ENCODE measurements at places on chromosomes 5 and 9.

DNA sequence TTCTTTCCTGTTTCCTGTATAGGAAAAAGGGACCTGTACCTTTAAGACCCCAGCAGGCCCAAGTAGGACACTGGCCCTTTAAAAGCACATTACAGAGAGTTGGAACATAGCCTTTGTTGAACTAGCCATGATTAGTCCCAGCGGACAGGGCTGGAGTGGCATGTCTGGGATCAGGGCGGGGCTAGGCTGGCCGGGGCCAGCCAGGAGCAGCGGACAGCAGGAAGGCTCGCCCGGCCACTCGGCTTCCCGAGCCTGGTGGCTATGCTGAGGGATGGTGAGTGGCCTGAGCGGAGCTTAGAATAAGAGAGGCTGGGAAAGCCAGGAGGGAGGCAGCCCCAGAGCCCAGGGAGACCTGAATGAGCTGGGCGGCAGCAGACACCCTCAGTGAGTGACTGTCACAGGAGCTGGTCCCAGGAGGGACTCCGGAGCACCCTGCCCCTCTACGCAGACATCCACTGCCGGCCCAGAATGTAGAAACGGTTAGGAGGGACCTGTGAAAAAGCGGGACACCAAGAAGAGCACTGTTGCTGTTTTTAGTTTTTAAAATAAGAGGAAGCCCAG is 92.1 kb downstream of the DAB2IP start:
- peaks cover 38% of the 10 kb centered on the region for H3K4me1 ChIP-seq
- no peak overlapping the region for H3K4me3 ChIP-seq
- no peaks in the 10 kb centered on the region for H3K36me3 ChIP-seq
- H3K27me3 ChIP-seq, result no peaks in the 10 kb centered on the region
- H3K27ac ChIP-seq, result peak overlapping the region; percentile 84
- DNase-seq, result peak; percentile 74

DNA sequence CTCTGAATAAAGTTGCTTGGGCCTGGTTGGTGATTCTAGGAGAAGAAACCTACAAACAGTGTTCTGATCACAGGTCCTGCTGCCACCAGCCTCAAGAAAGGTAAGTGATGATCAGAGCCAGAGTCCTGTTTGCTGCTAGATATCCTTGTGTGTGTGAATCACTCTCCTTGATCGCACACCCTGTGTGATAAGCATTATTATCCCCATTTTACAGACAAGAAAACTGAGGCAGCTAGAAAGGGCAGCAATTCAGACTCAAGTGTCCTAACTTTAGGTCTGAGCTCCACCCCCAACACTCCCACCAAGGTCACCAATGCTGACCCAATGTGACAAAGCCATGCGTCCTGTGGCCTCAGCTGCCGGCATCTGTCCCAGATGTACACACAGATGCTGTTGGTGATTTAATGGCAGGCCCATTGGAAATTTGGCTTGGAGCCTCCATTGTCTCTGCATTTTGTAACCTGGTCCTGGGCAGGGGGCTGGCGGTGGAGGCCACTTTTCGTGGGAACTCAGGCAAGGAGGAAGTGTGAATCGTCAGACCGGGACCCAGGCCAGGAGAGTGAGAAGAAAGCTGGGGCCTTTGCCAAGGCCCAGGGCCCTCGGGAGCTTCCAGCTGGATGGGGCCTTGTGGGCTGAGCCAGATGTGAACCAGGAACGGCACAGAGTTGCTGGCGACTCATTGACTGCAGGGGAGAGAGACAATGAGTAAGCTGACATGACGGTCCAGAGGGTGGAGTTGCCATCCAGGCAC is 29.8 kb upstream of the GGTA1 start:
- H3K27ac ChIP-seq, result no peak overlapping the region
- no peak for DNase-seq
- H3K27me3 ChIP-seq, result no peaks in the 10 kb centered on the region
- H3K4me3 ChIP-seq, result no peak overlapping the region

DNA sequence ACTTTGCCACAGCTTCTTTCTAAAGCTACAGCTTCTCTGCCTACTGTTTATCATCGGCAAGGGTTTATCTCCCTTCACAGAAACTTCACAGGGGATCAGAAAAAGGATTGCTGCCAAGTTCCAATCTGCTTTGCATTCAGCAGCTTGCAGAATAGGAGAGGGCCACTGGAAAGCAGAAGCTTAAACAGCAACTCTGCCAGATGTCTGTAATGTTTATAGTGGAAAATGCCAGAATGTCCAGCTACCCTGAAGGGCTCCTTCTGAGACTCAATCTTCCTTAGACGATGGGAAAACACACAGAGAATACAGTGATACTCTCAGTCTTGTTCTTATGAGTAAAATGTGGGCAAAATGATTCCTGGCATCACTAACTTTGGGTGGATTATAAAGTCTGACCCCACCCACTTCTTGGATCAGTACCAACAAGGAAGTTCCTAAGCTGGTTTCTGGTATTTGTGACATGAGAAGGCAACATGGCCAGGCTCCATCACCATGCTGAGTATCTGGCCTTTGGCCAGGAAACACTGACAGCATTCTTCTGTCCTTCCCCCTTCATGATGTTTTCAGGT is 19.0 kb downstream of the STOM start:
- no peak for DNase-seq
- H3K4me1 ChIP-seq, result peaks cover 15% of the 10 kb centered on the region
- H3K27me3 ChIP-seq, result no peaks in the 10 kb centered on the region
- no peak overlapping the region for H3K27ac ChIP-seq

GRCh38 chr9:108273988-108274387 is 581.8 kb downstream of the ACTL7B start:
- H3K36me3 ChIP-seq, result no peaks in the 10 kb centered on the region
- no peak for DNase-seq
- H3K4me3 ChIP-seq, result no peak overlapping the region

GRCh38 chr5:15627109-15627508 is 127.1 kb downstream of the FBXL7 start:
- no peaks in the 10 kb centered on the region for H3K36me3 ChIP-seq
- DNase-seq, result no peak

DNA sequence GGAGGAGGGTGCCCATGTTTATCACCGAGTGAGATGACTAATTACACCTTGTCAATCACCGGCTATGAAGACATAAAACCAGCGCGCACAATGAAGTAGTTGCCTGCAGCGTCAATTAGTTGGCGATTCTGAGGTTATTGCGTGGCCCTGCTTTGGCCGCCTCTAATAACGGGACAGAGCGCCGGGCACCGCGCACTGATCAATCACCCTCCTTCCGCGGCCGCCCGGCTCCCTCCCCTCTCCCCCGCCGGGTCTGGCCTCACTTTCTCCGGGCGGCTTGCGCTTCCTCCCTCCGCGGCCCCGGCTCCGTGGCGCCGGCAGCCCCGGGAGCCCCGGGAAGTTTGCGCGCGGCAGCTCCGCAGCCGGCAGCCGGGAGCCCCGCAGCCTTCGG is 3.3 kb upstream of the LHX2 start:
- no peak overlapping the region for H3K27ac ChIP-seq
- H3K36me3 ChIP-seq, result no peaks in the 10 kb centered on the region
- peak; percentile 76 for DNase-seq
- H3K4me1 ChIP-seq, result peaks cover 58% of the 10 kb centered on the region

- peaks cover 97% of the 10 kb centered on the region for H3K27me3 ChIP-seq
- peak overlapping the region; percentile 54 for H3K4me3 ChIP-seq
- no peak overlapping the region for H3K27ac ChIP-seq
- peaks cover 47% of the 10 kb centered on the region for H3K4me1 ChIP-seq
- no peaks in the 10 kb centered on the region for H3K36me3 ChIP-seq
These were observed 11.8 kb downstream of the LHX6 start for GRCh38 chr9:122216798-122217418.

DNA sequence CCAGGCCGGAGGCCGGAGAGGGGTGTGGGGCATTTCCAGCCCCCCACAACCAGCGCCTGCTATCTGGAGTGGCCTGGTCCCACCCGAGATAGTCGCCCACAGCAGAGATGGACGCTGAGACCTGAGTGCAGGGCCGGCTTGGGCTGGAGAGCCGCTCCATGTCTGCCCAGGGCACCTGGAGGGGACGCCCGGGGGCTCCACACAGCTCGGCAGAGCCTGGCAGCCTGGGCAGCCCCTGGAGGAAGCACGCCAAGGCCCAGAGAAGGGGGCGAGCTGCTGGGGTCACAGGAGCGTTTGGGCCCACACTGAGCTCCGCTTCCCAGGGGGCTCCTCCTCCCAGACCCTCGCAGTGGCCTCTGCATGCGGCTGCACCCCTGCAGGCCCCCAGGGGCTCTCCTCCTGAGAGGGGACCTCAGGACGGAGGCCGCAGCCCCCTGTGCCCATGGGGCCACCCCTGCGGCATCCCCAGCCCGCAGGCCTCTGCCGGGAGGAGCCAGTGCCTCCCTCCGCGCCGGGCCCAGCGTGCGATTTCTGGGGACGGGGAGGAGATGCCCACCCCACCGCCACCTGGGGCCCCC is 42.2 kb upstream of the EGFL7 start:
- no peaks in the 10 kb centered on the region for H3K36me3 ChIP-seq
- no peaks in the 10 kb centered on the region for H3K27me3 ChIP-seq
- H3K4me3 ChIP-seq, result no peak overlapping the region

DNA sequence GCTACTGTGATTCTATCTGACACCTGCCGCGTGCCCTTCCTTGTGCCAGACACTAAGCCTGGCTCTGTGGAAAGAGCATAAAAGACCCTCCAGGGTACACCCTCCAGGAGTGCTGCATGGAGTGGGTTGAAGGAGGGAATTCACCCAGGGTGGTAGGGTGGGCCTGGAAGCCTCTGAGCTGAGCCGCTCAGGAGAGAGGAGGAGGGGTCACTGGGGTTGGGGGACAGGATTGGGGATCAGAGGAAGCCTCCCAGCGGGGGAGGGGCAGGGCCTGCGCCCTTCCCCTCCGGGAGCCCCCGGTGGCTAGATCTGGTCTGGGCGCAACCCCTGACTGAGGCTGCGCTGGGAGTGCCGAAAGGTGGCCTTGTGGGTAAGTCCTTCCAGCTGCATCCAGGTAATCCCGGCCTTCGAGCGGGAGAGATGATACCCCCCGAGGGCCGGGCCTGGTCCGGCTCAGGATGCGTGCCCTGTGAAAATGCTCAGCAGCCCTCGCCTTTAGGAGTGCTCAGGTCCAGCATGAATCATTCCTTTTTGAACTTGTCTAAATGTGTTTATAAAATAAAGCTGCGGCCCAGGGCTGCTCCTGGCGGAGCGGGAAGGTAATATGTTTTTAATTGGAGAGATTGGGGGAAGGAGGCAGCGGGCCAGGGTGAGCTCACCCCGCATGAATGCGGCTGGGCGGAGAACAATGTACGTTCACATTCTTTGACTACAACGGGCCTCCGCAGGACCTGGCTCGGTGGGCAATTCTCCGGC is 118.1 kb upstream of the SMIM23 start:
- peak; percentile 91 for DNase-seq
- H3K4me1 ChIP-seq, result peaks cover 17% of the 10 kb centered on the region
- peak overlapping the region; percentile 39 for H3K4me3 ChIP-seq
- H3K27ac ChIP-seq, result 0 out of 2 replicates have a peak overlapping the region, but pooled peaks have one; percentile 40

DNA sequence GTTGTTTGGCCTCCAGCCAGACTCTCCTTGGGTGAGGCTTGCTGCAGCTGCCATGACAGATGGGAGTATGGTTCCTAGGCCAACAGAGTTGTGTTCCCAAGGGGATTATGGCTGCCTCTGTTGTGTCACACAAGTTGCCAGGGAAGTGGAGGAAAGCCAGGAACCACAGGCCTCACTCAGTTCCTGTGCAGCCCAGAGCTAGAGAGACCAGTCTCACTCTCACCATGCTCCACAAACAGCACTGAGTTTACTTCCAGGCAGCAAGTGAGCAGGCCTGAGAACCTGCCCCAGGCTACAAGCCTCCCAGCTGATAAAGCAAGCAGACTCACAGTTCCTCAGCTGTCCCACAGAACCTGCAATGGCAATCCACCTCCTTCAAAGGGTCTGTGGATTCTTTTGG is 273.6 kb upstream of the TAS2R1 start:
- DNase-seq, result no peak
- H3K4me1 ChIP-seq, result no peaks in the 10 kb centered on the region
- H3K27ac ChIP-seq, result no peak overlapping the region
- no peaks in the 10 kb centered on the region for H3K27me3 ChIP-seq
- H3K4me3 ChIP-seq, result no peak overlapping the region

- no peak for DNase-seq
- no peaks in the 10 kb centered on the region for H3K27me3 ChIP-seq
- H3K4me3 ChIP-seq, result no peak overlapping the region
- H3K36me3 ChIP-seq, result no peaks in the 10 kb centered on the region
- H3K27ac ChIP-seq, result no peak overlapping the region
These were observed 112.2 kb downstream of the MARCHF11 start for GRCh38 chr5:16067415-16067814.

- no peaks in the 10 kb centered on the region for H3K4me1 ChIP-seq
- no peaks in the 10 kb centered on the region for H3K36me3 ChIP-seq
- H3K27me3 ChIP-seq, result no peaks in the 10 kb centered on the region
- DNase-seq, result no peak
- H3K27ac ChIP-seq, result no peak overlapping the region
- H3K4me3 ChIP-seq, result no peak overlapping the region
These were observed 830.9 kb downstream of the MAT2B start for GRCh38 chr5:164336276-164336675.

- no peak overlapping the region for H3K4me3 ChIP-seq
- H3K36me3 ChIP-seq, result no peaks in the 10 kb centered on the region
- H3K27me3 ChIP-seq, result no peaks in the 10 kb centered on the region
- H3K27ac ChIP-seq, result no peak overlapping the region
- no peak for DNase-seq
- H3K4me1 ChIP-seq, result no peaks in the 10 kb centered on the region
These were observed 87.5 kb upstream of the RANBP3L start for GRCh38 chr5:36389245-36389644.

- H3K27ac ChIP-seq, result no peak within 1 kb of the TSS
- H3K4me1 ChIP-seq, result 0 out of 2 replicates have a peak, but pooled peaks cover 5% of the 10 kb centered on the region
- H3K4me3 ChIP-seq, result peak within 1 kb of the TSS; percentile 96
- DNase-seq, result peak; percentile 96
- peaks cover 30% of the 10 kb centered on the region for H3K36me3 ChIP-seq
- H3K27me3 ChIP-seq, result no peaks in the 10 kb centered on the region
These were observed at the start of gene MED10 for GRCh38 chr5:6377905-6378765. TSS of gene MED10 (minus strand) at chr5:6378547. CDS start at chr5:6378483, 64 bp downstream.

DNA sequence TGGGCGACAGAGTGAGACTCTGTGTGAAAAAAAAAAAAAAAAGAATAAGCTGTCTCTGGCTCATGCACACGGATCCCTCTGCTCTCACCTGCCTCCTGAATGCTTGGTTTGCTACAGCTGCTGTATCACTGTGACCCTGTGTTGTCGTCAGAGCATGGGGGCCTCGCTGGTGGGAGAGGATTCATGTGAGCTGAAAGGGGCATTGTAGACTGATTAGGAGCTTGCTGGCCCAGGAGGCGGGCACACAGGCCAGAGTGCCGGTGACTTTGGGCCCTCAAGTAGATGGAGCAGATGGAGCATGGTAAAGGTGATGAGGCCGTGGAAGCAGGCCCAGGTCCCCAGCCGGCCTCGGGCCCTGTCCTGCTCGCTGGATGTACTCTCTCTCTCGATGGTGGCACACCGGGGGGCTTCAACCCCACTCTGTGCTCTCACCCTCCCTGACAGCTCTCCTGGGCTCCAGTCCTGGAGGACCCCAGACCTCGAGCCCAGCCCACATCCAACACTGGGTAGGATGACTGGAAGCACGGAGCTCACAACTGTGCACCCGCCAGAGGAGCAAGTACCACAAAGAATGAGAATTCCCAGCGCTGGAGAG is 7.1 kb downstream of the FLT4 start:
- no peaks in the 10 kb centered on the region for H3K36me3 ChIP-seq
- no peak for DNase-seq
- H3K4me1 ChIP-seq, result no peaks in the 10 kb centered on the region
- peaks cover 3% of the 10 kb centered on the region for H3K27me3 ChIP-seq
